Placental pericyte (primary cell): ENCODE measurements at places on chromosomes 12 and 14. TPM values are rescaled to one million over a fixed set of nuclear protein-coding genes. Genes with fewer than 3 reads are reported as not detected.

Gene COQ5
- total RNA-seq = 16.5 and 21.9 TPM in 2 replicates

Gene PLXNC1
- total RNA-seq = 1.3 and 12.3 TPM in 2 replicates

Gene PROX2
- total RNA-seq = not detected in 2 replicates

Gene B4GALNT3
- 0.88 TPM in 1 of 2 replicates, not detected in the other for total RNA-seq

Gene MYF6
- total RNA-seq = not detected in 2 replicates
